ENCODE measurements at places on chromosomes 2 and 18.

- DNase-seq, result no peak
These were observed 132.5 kb downstream of the OSR1 start for GRCh38 chr2:19225931-19226330.

DNA sequence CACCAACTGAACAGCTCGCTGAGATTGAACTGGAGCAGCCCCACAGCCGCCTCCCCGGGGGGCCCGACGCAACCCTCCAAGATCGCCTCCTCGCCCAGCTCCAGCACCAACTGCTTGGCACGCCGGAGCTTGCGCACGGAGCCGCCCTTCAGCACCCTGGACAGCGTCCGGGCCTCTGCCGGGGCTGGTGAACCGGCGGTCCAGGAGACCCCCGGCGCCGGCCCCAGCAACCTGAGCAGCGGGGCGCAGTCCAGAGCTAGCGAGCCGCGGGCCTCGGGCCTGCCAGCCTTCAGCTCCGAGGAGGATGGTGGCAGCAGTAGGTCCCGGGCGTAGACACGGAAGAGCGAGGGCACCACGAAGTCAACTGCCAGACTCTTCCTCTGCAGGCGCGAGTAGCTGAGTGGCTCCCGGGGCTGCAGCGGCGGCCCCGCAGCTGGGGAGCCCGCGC, 1.2 kb downstream of the ALK start:
- peak; percentile 67 for DNase-seq

DNA sequence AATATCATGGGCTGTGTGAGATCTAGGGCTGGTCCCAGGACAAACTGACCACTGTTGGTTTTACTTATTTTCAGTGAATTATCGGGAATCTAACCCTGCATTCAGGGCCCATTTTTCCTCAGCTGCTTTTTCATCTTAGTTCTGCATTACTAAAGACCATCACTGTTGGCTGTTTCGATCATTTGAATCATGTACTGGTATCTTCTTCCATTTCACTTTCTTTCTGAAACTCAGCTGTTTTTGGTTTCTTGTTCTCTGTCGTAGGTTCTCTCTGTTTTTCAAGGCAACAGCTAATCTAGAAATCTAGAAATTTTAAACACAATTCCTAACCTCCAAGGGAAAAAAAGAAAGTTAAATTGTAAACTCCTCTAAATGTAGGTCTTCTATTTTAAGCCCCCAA, 159.9 kb upstream of the SESTD1 start:
- no peak for DNase-seq

DNA sequence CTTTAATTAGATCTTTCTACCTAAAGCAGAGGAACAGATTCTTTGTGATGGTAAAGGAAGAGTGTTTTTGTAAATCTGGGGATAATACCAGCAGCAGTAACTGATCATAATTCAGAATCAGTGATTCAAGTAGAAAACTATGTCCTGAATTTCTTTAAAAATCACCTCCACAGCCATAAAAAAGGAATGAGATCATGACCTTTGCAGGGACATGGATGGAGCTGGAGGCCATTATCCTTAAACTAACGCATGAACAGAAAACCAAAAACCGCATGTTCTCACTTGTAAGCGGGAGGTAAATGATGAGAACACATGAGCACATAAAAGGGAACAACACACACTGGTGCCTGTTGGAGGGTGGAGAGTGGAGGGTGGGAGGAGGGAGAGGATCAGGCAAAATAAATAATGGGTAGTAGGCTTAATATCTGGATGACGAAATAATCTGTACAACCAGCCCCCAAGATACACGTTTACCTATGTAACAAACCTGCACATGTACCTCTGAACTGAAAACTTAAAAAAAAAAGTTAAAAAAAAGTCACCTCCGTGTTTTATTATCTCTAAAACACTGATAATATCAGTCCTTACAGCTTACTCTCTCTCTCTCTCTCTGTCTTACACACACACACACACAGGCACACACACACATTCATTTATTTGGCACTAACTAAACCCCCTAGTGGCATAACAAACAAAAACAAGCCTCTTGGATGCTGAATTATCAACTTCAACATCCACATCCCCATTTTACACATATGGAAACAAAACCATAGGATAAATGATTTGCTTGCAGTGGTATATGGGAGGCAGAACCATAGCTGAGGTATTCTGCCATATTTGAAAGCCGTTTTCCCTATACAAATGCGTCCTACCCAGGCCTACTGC, 1.4 kb downstream of the TM4SF20 start:
- no peak for DNase-seq

- no peak for DNase-seq
These were observed 45.3 kb downstream of the SMAD7 start for GRCh38 chr18:48905513-48905912.

GRCh38 chr2:156023229-156023869, 309.2 kb downstream of the NR4A2 start:
- DNase-seq, result no peak

GRCh38 chr2:66236067-66236685, 198.7 kb upstream of the MEIS1 start:
- no peak for DNase-seq

- DNase-seq, result no peak
These were observed 303.9 kb downstream of the CPS1 start for GRCh38 chr2:210860276-210860675.

DNA sequence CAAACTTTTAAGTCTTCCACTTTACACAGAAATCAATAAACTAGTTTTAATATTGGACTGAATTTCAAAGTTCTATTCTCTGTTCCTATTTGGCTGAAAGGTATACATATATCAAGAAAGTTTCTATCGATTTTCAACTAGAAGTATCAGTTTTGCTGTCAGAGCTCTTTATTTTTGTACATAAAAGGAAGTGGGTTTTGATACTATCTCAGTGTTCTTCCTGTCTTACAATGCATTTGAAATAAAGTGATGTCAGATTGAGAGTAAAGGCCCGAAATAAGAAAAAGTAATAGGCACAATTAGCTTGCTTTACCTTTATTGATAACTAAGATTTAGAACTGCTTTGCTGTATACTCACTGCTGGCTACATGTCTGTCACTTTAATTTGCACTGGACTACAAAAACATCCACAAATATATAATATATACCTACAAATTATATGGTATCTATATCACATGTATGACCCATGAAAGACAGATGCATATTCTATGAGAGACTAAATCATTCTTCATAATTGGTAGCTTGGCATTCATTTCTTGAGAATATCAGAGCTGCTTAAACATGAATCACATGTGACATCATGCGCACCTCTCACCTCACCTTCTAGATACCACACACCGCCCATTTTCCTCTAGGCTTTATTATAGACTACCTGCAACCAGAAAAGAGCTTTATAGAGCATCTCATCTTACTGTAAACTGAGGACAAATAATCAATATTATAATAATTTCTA, 83.6 kb downstream of the ASXL2 start:
- DNase-seq, result no peak

GRCh38 chr2:102025016-102025501, 33.3 kb downstream of the IL1R2 start:
- peak; percentile 68 for DNase-seq

DNA sequence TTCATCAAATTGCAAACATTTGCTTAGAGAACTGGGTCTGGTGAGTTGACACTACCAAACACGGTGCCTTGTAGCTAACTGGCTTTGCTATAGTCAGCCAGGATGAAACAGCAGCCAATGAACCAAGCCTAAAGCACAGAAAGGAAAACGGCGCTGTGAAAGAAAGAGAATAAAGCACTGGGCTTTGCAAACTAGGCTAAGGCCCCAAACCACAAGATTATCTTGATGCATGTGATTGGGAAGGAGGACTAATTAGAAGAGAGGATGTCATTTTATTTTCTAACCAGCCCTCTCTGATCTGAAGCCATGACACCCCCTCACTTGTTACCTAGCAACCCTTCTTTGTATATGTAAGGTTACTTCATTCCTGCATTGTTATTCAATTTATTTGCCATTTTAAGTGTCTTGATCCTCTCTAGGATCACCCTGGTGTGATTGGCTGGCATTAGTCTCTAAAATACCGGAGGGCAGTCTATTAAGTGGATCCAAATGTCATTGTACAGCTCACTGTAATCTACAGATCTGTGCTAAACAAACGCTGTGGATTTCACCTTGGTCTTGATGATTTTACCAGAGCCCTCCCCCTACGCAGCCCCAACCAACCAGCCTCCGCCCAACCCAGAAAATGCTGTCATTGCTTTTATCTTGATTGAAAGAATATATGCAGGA, 395.4 kb upstream of the ACVR2A start:
- DNase-seq, result no peak

GRCh38 chr18:46324087-46324955, 220.1 kb downstream of the HAUS1 start:
- DNase-seq, result peak; percentile 65

DNA sequence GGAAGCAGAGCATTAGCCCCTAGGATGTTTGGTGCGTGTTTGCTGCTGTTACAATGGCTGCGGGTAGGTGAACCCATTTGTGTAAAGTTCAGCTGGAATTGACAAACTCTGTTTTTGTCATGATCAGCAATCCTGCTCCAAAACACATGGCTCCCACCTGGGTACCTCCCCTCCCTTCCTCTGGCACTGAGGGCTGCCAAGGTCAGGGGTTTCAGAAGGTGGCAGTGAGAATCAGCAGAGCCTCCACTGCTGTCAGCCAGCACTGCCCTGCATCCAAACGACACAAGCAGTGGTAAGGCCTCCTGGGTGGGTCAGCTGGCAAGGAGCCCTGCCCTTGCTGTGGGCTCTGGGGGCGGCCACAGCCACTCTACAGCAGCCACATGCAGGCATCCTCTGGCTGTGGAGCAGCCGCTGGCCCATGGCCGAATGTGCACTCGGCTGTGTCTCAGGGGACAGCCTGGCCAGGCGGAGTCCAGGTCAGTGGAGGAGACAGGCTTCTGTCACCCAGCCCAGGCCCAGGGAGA, 32.8 kb upstream of the LDLRAD4 start:
- no peak for DNase-seq

DNA sequence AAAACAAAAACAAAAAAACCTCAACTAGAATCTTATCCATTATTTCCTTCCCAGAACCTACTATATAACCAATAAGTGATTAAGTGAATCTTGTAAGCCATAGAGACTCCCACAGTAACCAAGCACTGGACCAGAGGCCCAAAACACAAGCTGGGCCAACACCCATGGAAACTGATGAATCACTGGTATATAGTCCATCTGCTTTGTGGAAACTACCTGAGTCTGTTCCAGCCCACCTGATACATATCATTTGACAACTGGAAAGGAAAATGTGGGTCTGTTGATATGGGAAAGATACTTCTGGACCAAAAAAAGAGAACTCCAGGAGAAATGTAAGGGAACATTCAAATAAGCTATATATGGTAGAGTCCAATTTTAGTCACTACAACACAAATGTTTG, 252.8 kb downstream of the MREG start:
- no peak for DNase-seq

- DNase-seq, result no peak
These were observed 740.4 kb downstream of the DSC3 start for GRCh38 chr18:30302181-30302580.

DNA sequence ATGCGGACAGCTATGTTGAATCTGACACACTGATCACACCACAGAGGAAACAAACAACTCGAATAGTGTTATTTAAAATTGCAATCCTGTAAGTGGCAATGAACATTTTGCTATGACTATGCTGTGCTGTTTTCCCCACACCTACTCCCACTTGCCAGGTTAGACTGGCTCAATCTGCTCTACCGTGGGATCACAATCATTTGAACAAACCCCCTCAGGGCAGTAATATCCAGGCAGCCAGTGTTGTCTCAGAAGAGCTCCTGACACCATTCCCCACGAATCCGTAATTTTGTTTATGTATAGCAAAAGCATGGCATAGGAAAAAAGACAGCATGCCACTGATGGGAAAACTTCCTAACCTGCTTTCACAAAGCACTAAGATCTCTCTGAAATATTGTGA, 284.3 kb downstream of the ERBB4 start:
- DNase-seq, result no peak

- DNase-seq, result peak; percentile 79
These were observed 231.7 kb upstream of the FOSL2 start for GRCh38 chr2:28160986-28161425.

DNA sequence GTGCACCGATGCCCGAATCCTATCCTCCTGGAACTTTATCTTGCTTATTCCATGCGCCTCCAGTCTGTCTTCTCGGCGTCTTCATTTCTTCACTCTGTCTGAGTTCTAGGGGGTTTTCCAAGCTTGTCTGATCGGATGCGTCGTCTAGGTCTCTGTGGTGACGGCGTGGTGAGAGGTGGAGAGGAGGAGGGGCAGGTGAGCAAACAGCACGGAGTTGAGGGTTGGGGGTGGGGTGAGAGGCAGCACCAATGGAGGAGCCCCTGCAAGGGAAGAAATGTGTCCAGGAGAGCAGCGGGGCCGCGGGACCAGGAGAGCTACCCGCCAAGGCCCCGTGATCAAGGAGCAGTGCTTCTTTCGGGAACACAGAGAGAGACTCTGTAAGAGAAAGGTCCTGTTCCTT, 131.3 kb upstream of the TWIST2 start:
- no peak for DNase-seq

DNA sequence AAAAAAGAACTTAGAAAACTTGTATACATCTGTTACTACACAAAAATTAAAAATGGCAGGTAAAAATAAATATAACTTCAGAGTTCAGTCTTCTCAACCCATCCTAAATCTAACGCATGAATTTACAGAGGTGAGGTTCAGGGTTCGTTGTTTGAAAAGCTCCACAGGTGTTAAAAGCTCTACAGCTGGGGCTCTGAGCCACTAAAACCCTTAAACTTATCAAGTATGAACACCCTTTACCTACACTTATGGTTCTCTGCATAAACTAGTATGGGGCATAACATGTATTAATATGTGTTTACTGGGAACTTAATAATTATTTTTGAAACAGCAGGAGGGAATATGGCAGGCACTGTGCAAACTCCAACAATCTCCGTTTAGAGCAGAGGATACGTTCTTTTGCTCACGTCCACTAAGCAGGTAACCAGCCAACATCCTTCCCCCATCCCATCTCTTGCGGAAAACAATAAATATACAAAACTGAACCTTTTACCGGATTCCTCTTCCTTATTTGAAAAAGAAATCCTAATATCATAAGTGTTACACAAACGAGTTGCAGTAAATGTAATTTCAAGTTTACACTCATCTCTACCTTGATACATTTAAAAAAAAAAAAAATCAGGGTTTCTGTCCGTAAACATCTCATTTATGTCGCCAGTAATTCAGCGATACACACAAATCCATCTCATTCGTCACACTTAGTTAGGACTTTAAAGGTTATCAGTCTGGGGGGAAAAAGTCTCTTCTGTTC, 1.3 kb downstream of the PIAS2 start:
- DNase-seq, result no peak

GRCh38 chr2:185202381-185202780, 536.2 kb upstream of the FSIP2 start:
- no peak for DNase-seq
